ENCODE measurements at places on chromosomes 4 and X. TPM values are rescaled to one million over a fixed set of nuclear protein-coding genes. Genes with fewer than 3 reads are reported as not detected.

GRCh38 chr4:105504744-105505143, 30.9 kb upstream of the PPA2 start:
- DNase-seq: no peak

Gene PNCK
- not detected for total RNA-seq

Gene AKAP4
- total RNA-seq: not detected

DNA sequence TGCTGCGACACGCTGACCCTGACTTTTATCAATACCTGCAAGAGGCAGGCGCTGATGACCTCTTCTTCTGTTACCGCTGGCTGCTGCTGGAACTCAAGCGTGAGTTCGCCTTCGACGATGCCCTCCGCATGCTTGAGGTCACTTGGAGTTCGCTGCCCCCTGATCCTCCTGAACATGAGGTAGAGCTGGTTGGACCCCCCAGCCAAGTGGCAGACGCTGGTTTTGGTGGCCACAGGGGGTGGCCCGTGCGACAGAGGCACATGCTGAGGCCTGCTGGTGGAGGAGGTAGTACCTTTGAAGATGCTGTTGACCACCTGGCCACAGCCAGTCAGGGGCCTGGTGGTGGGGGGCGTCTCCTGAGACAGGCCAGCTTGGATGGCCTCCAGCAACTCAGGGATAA, 14.2 kb upstream of the RBM3 start:
- no peak for DNase-seq

Gene ARX
- not detected for total RNA-seq

DNA sequence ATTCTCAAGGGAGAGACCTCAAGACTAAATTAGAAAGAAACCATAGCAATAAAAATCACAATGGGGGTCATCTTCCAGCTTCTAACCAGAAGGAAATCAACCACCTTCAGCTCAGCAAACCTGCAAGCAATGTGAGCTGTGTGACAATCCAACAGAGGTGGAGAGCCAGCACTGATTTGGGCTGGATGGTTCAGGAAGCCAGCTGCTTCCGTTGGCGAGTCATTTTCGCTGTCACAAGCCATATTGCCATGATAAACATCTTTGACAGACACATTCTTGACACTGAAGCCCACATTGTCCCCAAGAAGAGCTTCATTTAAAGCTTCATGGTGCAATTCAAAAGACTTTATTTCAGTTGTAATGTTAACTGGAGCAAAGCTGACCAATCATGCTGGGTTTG, 22.7 kb downstream of the F8A1 start:
- no peak for DNase-seq

GRCh38 chr4:111334361-111334760, 711.5 kb upstream of the PITX2 start:
- DNase-seq: no peak

DNA sequence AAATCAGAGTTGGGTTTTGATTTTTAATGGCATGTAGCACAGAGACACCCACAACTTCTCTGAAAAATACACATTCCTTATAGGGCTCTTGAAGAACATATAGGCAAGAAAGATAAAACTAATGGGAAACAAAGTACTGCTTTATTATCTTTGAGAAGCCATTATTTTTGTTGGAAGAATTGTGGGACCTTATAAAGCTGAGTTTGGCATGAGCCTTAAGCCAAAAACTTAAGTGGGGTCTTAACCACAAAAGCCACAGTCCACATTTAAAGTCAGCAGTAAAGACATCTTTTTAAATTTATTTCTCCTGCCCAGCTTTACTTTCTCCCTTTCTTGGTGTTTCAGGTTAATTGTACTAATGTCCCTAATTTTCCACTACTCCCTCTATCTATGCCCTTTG, 1297.3 kb downstream of the C4orf33 start:
- DNase-seq: no peak

DNA sequence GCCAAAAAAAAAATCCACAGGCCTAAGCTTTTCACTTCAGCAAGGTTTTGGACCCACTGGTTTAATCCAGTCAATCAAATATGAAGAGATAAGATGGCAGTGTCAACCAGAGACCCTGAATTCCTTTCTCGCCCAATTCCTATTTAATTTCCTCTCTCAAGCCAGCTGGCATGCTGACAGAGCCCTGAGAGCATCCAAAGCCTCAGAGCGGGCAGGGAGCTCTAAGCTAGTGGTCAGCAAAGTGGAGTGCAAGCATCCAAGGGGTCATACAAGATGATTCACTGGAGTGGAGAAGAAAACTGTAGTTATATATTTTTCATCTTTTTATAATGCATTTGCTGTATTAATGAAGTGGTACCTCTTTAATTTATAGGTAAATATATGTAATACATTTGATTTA, 37.8 kb upstream of the PRPS2 start:
- peak; percentile 39 for DNase-seq

DNA sequence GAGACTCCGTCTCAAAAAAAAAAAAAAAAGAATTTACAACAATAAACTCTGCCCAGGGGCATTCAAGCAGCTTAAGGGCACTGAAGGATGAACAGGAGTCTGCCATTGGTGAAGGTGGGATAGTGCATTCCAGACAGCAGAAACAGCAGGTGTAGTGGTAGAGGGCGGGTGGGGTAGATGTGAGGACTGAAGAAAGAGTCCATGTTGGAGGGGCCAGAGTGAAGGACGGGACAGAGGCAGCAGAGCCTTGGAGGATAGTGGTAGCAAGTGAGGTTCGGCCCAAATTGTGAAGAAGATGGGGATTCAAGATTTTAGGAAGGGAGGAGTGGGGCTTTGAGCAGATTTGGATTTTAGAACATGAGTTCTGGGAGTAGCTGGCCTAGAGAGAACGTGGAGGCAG, 75.7 kb downstream of the MED28 start:
- no peak for DNase-seq

DNA sequence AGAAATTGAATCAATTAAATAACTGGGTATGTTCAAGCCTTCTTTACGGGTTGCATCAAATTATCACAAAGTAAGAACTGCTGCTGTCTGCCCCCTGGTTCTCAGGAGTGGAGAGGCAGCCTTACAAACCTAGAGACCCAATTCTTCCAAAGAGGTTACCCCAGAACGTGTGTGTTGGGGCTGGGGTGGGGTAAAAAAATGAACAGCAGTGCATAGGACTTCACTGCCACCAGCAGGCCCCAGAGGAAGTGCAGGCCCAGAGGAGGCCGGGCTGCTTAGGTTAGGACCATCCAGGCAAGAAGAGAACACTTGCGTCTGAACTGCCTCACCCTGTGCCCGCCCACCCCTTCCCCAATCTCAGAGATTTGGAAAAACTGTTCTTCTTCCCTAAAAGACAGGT, 1.5 kb upstream of the NWD2 start:
- DNase-seq: no peak

DNA sequence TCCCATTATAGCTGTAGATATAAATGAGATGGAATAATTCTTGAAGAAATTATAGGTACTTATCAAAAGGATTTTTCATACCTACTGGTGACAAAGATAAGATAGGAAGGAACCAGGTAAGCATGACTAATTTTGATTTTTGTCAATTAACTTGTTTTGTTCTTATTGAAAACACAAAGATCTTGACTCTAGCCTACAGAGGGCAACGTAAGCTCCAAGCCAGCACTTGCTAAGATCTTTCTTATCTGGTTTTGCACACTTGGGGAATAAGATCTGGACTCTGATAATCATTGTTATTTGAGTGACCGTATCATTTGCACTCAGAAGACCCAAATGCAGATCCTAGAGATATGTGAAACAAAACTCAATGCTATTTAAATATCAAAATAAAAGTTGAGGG, 223.4 kb downstream of the VEGFC start:
- no peak for DNase-seq

GRCh38 chr4:153785910-153786721, 2.8 kb downstream of the SFRP2 start:
- peak; percentile 52 for DNase-seq

- peak; percentile 36 for DNase-seq
These were observed 161.6 kb upstream of the MID1 start for GRCh38 chrX:10781847-10782530.
